ENCODE measurements at places on chromosomes 2 and 18.

DNA sequence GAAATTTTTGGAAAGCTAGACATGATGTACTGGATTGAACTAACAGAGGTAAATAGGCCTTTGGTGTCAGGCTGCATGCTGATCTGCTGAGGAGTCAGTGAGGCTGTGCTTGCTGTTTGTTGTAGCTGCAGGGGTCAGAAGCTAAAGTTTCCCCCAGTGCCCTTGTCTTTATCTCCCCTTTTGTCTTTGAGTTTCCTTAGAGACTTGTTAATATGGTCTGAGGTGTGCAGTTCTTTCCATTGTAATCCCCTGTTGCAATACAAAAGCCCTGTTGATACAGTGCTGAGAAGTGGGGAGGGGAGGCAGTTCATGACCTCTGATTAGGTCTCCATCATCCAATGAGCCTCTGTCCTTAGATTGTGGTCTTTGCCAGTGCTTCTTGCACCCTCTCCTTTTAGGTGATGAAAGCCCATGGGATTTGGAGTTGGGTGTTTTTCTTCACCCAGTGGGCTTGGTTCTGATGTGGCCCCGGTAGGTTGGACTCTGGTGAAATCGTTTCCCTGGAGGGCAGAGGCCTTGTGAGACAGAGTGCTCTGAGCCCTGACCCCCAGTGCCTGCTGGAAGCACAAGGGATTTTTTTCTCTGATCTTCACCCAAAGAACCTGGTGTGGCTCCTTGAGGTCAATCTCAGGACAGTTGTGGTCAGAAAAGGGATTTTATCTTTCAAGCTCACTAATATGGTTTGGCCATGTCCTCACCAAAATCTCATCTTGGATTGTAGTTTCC is 163.1 kb downstream of the TMEM18 start:
- no peak for DNase-seq

DNA sequence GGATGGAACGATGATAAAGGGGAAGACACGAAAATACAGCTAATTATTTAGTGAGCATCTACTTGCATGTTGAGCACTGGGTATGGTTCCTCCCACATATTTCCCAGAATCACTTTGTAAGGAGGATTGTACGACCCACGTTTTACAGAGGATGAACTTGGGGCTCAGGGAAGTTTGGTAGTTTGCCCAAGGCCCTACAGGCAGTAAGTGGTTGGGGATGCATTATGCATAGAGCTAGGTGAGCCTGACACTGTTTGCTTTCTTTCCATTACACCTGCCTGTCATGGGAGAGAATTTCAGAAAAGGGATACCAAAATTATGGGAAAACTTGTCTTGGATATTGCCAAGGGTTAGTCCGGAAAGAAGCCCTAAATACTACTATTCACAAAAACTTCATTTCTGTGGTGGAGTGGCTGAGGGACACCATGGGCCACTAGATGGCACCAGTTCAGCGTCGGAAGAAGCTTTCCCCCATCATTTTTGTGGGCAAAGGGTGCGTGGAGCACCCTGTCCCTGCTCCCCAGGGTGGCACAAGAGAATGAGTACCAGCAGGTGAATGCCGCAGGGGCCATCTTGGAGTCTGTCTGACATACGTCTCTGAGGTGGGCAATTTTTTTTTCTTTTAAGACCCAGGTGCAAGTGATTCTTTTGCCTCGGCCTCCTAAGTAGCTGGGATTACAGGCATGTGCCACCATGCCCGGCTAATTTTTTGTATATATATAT is 23.5 kb upstream of the C18orf32 start:
- DNase-seq, result no peak

- DNase-seq, result no peak
These were observed 99.7 kb downstream of the HDAC4 start for GRCh38 chr2:239300871-239301735.

DNA sequence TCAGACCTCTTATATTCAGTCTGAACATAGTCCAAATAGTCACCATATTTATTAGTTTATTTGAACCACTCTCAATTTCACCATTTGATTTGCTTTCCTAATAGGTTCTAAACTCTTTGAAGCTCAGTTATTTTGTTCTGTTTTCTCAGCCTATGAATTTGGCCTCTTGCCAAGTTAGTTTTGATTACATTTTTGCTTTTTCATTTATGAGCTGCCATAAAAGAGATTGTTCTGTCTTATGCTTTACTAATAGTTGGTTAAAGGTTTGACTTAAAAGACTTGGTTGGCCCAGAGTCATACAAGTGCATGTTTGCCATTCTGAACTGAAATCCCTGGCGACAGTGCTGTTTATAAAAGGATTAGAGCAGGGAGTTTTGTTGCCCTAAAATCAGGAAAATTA is 85.9 kb upstream of the RANBP2 start:
- no peak for DNase-seq

DNA sequence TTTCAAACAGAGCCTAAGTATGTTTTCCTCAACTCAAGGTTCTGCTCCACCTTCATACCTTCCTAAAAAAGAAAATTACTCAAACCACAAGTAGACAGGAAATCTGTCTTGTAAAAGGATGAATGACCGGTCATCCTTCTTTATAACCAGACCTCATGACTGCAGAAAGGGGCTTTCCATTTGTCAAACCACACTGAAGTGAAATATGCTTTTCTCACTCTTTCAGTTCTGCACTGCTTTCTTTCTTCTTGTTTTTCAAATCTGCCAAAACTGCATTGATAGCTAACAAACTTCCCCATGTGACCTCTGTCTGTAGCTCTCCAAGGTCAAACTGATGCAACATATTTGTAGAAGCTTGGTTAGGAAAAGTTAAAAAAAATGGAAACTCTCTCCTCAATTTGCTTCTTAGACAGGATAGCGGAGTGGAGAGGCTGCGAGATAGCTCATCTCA is 308.9 kb upstream of the CCDC68 start:
- no peak for DNase-seq

DNA sequence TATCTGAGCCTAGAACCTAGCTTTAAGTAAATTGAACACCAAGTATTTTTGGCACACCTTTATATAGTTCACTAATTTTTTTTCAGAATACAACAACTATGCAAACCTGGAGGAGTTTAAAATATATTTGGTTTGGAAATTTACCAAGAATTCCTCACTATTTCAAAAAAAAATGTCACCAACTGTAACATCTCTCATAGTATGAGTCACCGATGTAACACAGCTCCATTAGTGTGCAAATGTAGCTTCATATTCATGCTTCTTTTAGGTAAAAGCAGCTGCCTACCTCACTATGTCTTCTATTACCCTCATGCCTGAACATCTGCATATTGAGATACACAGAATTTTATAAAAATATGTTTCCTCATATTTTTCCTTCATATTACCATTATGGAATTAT is 80.5 kb downstream of the NRXN1 start:
- no peak for DNase-seq

DNA sequence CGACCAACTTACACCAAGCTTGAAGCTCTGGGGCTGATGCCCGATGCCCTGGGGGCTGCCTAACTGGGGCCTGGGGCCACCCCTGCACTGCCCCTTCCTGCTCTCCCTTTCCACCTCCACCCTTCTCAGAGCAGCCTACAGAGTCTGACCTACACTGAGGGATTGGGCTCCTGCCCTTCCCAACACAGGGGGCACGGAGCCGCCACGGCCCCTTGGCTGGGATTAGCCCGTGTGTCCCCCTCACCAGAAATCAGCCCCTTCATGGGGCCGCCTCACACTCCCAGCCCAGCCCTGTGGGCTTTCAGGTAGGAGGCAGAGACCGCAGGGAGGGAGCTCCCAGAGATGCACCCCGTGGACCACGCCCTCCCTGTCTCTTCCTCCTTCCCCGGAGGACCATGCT is 198.0 kb downstream of the EIPR1 start:
- DNase-seq, result no peak

- DNase-seq, result no peak
These were observed 11.5 kb upstream of the ALPP start for GRCh38 chr2:232367016-232367415.

GRCh38 chr2:2867397-2867979 is 510.1 kb downstream of the EIPR1 start:
- no peak for DNase-seq

GRCh38 chr2:143697744-143698143 is 568.5 kb downstream of the ARHGAP15 start:
- no peak for DNase-seq

GRCh38 chr2:139175510-139175909 is 395.3 kb upstream of the NXPH2 start:
- no peak for DNase-seq

GRCh38 chr2:146246736-146247523 is 1597.9 kb upstream of the ACVR2A start:
- DNase-seq, result no peak

DNA sequence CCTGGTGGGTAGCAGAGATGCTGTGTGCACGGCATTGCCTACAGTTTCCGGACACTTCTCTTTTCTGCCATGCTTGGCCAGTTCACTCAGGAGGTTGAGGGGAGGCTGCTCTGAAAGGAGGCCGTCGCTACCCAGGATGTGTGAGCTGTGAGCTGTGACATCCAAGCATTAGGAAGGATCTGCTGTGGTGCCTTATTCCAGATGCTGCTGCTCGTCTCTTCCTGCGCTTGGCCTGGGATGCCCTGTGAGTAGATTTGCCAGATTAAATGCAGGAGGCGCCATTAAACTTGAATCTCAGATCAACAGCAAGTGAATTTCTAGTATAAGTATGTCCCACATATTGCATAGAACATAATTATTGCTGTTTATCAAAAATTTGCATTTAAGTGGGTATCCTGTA is 124.2 kb upstream of the SIX3 start:
- DNase-seq, result no peak

DNA sequence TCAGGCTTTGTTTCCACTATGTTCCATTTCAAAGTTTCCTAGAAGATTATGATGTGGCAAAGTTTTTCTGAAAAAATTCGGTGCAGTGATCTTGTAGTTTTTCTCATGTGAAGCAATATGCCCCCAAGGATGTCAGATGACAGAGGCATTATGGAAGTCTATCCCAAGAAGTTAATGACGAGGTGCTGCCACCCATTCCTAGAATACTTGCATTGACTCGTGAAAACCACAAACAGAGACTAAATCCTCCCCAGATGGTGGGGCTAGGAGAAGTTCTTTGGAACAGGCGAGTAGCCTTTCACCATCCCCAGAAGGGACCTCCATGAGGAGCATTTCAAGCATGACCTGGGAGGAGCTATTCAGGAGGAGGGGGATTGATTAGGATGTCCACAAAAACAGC is 40.2 kb upstream of the COPS8 start:
- DNase-seq, result no peak

GRCh38 chr2:64537991-64538390 is 13.9 kb downstream of the AFTPH start:
- DNase-seq, result no peak

DNA sequence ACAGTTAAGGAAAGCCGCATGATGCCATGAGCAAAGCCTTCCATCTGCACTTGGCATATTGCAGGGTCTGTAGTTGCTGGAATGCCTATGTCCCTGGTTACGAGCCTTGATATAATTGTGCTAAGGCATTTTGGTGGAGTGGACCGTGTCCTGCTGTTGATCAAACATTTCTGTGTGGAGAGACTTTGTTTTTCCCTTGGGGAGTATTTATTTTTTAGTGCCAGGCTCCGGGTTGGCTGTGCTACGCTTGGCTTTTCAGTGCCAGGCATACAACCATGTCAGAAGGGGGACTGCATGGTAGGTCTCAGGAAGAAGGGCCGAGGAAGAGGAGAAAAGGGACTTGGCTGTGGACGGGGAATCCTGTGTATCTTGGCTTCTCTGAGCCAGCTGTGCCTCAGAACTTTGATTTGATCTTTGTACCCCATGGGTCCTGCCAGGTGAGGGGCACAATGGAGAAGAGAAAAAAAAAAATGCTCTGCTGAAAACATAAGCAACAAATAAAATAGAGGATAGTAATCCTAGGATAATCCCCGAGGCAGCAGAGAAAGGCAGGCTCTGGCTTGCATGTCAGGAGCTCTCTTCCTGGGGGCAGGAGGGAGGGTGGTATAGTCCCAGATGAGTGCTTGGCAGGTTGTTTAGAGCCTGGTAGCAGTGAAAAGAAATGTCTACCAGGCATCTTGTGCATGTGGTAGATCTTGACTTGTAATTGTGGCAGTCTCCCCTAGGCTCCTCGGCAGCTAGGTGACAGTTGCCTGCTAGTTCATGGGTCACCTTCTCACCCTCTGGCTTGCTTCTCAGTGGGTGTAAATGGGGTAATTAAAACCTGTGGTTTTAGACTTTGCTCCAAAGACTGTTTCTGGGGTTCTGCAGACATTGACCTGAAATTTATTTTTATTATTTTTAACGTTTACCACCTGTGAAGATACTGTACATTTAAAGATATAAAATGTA is 233.0 kb downstream of the NEDD4L start:
- DNase-seq, result no peak

GRCh38 chr18:3212657-3213056 is 7.1 kb downstream of the MYOM1 start:
- no peak for DNase-seq

DNA sequence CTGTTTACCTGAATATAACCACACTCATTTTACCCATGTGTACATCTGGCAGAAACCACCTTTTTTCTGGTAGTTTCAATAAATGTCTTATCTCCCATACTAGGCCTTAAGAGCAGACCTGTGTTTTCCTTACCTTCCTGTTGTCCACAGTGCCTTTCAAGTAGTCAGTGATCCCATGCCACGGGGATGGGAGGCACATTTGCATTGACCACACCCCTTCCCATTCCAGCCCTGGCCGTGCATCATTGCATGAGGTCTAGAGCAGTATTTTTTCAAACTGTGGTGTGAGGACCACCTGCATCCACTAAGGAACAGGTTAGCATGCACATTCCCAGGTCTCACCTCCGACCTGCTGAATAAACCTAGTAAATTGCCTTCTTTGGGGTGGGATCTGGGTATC is 165.2 kb upstream of the FOSL2 start:
- DNase-seq, result no peak

DNA sequence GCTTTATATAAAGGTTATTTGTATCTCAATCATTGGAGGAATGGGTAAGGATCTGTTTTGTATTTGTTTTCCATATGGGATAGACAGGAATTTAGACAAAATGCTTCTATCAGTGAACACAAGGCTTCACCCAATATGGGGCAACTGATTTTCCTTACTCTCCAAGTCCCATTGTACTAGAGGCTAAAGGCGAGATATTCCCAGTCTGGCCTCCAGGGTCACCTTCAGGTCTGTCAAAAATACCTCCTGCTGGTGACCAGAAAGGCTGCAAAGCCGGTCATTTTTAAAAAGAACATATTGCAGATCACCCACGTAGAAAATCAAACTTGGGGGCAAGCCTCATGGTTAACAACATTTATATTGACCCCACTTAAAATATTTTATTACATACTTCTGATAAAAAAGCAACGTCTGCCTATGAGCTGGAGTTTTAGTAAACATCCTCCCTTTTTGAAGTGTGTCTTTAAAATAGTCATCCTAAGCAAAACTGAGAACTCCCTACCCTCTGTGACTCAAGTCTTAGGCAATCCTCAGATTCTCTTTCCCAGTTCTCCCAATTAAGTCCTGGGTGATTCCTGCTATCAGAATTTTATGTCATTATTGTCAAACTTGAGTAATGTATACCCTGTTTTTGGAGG is 276.6 kb downstream of the MREG start:
- DNase-seq, result no peak

All from activated CD8-positive, alpha-beta memory T cell treated with anti-CD3 and anti-CD28 coated beads for 1 hour (primary cell).